ENCODE measurements at places on chromosomes 11 and 22.

DNA sequence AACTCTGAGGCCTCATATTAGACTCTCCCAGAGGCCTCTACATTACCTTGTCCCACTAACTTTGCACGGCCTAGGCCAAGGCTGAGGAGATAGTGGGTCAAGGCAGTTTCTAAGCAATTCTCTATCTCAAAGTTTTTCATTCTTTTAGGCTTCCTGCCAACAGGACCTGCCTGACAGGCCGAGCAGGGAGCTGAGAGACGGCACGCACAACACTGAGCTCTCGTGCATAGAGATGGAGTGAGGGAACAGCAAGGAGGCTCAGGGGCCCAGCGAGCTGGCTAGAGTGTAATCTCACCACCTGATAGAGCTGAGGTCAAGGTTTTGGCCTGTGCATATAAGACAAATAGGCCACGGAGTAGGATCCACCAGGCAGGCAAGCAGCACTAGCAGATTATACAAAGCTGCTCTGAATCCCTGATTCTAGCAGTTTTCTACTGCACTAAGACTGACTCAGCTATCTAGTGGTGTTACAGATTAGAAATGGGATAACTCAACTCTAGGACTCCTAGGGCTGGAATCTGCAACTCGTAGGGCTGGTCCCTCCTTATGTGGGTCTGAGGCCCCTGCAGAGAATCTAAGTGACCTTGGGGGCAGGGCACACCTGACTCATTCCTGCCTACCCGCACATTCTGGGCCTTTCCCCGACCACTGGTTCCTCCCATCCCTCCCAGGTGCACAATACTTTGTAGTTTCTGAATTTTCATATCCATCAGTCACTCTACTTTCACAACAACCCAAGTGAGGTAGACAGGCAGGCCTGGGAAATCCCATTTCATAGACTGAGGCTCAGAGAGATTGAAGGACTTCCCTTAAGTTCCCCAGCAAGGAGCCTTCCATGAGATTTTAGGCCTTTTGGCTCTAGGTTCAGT is 1.7 kb downstream of the CYB5R2 start:
- peak; percentile 60 for DNase-seq

DNA sequence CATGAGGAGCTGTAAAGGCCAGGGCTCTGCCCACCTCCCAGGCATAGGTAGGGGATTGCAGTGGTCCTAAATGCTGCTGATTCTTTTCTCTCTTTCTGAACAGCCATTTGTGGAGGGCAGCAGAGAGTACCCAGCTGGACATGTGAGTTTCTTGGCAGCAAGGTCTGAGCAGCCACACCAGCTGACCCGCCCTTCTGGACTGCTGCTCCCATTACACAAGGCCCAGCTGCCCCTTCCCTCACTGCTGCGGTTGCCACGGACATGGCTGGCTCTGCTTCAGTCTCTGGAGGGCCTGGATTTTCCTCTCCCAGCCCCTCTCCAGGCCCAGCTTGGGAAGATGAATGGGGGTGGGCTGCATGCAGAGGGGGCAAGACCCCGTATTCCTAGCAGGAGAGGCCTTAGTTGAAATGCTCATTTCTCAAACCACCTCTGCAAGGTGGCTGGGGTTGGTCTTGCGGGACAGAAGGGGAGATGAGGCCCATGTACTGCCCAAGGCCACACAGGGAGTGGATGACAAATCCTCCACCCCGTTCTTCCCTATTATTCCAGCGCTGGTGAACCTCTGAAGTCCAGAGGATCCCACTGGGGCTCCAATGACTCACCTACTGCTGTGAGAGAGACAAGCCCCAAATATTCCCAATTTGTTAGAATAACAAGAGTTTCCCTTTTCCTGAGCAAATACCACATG is 4.6 kb downstream of the LGALS12 start:
- no peak for DNase-seq

DNA sequence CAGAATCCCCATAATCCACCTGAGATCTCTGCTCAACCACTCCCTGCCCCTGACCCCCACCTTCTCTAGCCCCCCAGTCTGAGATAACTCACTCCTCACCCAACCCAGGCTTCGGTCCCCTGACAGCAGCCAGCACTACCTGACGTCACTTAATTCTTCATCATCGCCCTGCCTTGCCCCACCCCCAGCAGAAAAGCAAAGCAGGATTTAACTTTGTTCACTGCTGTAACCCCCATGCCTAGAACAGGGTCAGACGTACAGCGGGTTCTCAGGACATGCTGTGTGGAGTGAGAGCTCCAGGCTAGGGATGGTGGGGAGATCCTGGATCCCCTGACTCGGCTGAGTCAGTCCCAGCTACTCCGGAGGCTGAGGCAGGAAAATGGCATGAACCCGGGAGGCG is 45.8 kb downstream of the ELFN2 start:
- DNase-seq, result no peak

- no peak for DNase-seq
These were observed 1.9 kb downstream of the ANKRD54 start for GRCh38 chr22:37842015-37842793.

GRCh38 chr22:36068776-36069344 is 40.2 kb upstream of the RBFOX2 start:
- no peak for DNase-seq

DNA sequence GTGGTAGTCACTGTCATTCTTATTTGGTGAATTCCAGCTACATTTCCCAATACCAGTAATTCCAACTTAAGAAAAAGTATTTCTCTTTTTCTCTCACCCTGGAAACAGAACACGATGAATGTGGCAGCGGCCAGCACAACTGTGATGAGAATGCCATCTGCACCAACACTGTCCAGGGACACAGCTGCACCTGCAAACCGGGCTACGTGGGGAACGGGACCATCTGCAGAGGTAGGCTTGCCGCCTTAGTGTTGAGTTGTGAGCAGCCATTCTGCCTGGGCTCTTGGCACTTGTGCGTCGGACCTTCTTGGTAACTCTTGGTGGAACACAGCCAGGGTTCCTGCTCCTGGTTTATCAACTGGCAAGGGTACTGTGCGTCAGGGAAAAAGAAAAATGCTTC is 559.8 kb downstream of the NELL1 start:
- no peak for DNase-seq

- peak; percentile 18 for DNase-seq
These were observed 1.7 kb downstream of the ADAMTS15 start for GRCh38 chr11:130449996-130450769.

GRCh38 chr11:92811341-92811740 is 158.1 kb upstream of the MTNR1B start:
- no peak for DNase-seq

DNA sequence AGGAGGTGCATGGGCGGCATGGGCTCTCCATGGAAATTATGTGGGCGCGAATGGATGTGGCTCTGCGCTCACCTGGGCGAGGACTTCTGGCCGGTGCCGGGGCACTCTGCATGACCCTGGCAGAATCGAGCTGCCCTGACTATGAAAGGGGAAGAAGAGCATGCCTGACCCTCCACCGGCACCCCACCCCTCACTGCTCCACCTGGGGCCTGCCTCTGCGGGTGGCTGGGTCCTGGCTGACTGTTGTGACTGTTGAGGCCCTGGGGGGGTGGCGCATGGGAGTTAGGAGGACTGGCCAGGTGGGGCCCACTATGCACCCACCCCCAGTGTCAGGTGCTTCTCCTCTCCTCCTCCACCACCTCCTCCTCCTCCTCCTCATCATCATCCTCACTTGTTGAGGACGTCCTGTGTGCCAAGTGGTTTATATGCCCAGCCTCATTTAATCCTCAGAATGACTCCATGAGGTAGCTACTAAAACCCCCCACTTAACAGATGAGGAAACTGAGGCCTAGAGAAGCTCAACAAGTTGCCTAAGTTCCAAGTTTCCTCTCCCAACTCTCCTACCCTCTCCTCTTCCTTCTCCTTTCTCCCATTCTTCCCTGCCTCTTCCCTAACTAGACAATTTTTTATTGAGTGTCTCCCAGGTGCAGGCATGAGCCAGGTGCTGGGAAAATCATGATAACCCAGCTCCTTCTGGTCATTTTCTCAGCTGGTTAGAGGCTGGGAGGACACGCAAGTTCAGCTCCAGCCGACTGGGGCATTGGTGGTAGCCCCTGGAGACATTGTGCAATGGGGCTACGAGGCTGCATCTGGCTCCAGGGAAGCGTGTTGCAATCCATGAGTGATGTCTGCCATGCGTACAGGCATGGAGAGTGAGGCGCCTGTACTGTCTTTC is 2.3 kb downstream of the MYEOV start:
- DNase-seq, result no peak

- DNase-seq, result no peak
These were observed 28.2 kb downstream of the ST3GAL4 start for GRCh38 chr11:126383339-126384335.

GRCh38 chr22:20000246-20001081 is 16.2 kb downstream of the ARVCF start:
- no peak for DNase-seq

DNA sequence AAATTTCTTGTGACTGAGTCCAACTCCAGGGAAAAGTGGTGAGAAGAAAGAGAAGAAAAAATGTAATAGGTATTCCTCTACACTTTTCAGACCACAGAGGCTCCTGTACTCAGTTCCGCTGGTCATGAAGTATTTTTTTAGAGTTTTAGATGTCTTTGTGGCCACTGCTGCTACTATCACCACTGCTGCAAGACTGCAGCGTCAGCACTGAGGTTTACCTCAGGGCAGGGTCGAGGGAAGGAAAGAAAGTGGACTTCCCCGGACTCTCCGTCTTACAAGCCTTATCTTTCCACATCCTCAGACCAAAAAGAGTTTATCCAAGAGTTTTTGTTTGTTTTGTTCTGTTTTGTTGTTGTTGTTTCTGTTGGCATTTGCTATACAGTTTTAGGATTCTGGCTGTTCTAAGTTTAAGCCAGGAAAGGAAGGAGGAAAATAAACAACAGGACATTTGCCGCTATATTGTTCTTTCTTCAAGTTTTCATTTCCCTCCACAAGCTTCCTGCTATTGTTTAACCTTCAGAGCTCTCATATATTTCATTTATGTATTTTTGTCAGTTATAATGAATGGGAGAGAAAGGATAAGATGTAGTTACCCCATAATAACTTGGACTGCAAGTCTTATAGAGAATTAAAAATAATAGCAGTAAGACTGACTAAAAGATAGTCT is 919.3 kb downstream of the NTM start:
- DNase-seq, result no peak

- DNase-seq, result no peak
These were observed 108.8 kb downstream of the TENM4 start for GRCh38 chr11:79332017-79332416.

GRCh38 chr11:112971195-112971594 is 10.0 kb downstream of the NCAM1 start:
- no peak for DNase-seq

DNA sequence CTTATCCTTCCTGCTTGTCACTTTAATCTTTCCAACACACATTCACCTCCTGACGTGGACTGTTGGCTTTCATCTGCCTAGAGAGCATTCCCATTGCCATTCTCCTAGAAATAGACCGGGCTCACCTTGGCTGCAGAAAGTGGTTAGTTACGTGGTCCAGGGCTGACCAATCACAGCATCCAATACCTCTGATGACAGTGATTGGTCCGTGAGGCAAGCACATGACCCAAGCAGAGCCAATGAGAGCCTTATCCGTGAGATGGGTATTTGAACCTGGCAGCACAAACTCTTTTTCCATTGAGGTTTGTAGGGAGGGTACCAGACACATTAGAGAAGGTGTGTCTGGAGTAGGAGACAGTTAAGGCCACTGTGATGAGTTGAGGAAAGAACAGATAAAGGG is 85.8 kb downstream of the MIAT start:
- DNase-seq, result no peak

DNA sequence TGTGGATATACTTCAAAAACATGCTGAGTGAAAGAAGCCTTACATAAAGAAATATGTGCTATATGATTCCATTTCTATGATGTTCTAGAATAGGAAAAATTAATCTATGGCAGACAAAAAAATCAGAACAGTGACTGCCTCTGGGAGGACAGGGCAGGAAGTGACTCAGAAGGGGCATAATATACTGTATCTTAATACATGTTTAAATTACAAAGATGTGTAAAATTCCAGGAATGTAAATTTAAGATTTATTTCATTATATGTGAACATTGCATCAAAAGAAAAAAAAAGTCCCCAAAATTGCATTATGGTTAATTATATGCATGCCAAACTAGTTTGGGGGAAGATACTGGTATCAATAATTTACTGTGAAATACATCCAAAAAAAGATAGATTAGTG is 32.2 kb downstream of the SBF2 start:
- no peak for DNase-seq

GRCh38 chr11:104487046-104487806 is 323.3 kb upstream of the PDGFD start:
- DNase-seq, result no peak

- peak; percentile 37 for DNase-seq
These were observed 65.3 kb downstream of the AMBRA1 start for GRCh38 chr11:46528445-46529094.

DNA sequence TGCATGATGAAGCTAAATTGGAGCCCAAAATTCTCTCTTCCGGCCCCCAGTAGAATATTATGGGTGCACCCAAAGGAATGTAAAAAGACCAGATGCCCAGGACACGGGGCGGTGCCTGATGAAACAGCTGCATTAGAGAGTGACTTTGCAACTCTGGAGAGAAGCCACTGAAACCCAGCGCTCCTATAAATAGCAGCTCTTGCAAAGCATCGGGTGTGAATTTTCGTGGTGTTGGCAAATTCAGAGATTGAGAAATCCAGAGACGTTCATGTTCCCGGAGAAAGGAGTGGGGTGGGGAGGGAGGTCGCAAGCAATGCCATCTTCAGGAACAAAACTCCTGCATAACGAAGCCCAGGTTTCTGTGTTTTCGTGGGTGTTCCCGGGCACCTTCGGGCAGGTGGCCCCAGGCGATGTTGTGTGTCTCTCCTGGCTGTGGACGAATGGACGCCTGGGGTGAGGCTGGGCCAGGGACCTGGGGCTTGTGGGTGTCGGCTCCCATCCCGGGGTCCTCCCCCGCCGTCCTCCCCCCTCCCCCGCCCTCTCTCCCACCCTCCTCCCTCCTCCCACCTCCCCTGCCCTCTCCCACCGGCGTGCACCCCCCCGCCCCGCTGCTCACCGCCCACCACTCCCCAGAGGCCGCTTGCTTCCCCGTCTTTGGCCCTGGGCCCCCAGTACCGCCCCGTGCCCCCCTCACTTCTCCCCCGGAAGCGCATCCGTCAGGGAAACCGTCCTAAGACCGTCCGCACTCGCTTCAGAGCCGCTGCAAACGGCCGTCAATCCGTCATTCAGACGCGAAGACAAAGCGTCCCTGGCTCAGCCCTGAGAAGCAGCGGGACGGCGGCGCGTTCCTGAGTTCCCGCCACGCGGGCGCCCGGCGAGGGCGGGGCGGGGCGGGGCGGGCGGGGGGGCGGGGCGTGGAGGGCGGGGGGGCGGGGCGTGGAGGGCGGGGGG is 26.7 kb upstream of the TOLLIP start:
- DNase-seq, result peak; percentile 66
